Epithelial cell of esophagus (primary cell): ENCODE measurements at places on chromosomes 4 and X.
A peak's percentile ranks its signal among the peaks of the same experiment; 100 is the strongest.

- DNase-seq = no peak
These were observed 236.5 kb downstream of the CBR4 start for GRCh38 chr4:168773388-168774195.

DNA sequence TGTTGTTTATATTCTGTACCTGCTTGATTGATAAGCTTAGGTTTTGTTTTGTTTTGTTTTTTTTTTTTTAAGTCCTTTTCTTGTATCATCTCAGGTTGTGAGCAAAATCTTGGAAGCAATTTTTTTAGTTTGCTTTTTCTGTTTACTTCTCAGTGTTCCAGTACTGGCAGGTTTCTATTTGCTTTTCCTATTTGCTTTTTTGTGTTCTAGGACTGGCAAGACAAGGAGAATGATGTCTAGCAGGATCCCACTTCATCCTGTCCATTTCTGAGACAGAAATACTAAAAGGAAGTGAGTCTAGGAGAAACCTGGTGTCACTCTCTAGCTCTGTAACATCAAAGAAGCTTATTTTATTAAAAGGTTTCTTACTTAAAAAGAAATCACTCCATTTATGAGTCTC, 15.6 kb downstream of the CXCL13 start:
- no peak for DNase-seq

DNA sequence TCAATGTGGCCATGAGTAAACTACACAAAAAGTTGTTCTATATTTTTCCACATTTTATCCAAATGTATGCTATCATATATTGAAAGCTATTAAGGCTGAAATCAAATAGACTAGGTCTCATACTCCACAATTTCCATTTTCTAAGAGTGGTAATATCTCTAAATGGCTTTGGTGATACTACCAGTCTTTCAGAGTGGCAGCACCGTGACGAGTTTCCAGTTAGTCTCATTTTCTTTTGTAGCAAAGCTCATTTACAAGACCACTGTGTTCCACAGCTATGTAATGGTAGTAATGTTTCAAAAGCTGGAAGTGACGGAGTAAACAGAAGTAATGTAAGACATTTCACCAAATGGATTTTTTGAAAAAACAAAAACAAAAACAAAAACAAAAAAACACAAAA, 228.2 kb downstream of the PPP3CA start:
- no peak for DNase-seq

DNA sequence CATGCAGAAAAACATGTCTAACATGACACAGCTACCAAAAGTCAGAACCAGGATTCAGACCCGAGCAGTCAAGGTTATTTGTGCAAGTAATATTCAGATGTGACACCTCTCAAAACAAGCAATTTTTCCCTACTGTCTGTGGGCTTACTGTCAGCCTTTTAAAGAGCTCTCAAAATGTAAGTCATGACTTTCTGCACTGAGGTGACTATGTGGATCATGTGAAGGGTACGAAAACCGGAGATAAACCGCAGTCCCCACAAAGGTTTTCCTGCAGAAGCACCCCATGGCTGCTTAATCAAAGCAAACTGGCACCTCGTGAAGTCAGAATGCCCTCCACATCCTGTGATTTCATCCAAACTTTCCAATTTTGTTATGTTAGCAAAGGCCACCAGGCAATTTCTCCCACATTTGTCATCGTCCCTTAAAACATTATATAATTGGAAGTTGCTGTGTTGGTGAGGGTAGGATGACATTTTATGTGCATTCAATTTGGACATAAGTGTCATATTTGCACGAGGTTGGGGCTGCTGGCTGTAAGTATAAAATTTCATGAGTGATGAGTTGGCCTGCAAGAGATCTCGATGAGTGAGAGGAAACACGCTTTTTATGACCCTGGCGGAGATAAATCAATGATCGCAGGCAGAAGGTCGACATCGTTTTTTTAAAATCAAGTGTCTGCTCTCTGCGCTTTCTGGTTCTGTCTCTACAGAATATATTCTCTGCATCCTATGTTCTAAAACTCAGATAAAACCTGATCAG, 161.2 kb downstream of the STK32B start:
- DNase-seq = no peak

GRCh38 chr4:150379454-150379853, 202.5 kb upstream of the MAB21L2 start:
- DNase-seq = peak; percentile 18

DNA sequence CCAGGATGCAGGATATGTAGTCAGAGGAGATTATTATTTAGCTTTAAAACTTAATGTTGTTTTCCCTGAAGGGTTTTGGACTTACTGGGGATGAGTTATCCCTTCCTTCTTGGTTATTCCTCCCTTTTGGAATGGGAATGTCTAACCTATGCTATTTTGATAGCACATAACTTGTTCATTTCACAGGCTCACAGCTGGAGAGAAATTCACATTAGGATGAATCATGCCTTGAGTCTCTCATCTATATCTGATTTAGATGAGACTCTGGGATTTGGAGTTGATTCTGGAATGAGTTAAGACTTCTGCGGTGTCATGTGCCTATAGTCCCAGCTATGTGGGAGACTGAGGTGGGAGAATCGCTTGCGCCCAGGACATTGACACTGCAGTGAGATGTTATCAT, 81.1 kb downstream of the ATP11C start:
- no peak for DNase-seq

GRCh38 chrX:20378233-20378920, 111.7 kb upstream of the RPS6KA3 start:
- peak; percentile 86 for DNase-seq

- peak; percentile 1 for DNase-seq
These were observed 808 bp downstream of the THAP6 start for GRCh38 chr4:75514949-75515612.

DNA sequence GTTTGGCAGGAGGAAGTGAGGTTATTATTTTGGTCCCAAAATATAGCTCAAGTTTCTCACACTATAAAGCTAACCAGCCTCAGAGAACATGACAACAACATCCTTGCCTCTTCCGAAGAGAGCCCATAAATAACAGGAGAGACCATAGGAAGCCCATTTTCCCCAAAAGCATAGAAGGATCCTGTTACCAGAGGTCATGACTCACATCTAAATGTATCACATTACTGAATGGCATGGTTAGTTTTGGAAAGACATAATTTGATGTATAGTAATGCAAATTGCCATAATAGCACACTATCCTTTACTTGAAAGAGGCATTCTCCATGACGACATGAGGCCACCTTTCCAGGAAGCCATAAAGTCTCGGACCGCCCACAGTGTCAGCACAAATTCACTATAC, 238.8 kb upstream of the GRIA3 start:
- no peak for DNase-seq

GRCh38 chrX:8728932-8729535, 2.9 kb downstream of the ANOS1 start:
- DNase-seq = no peak

GRCh38 chrX:104325213-104325585, 70.5 kb upstream of the ESX1 start:
- DNase-seq = peak; percentile 73

- peak; percentile 53 for DNase-seq
These were observed 597.2 kb downstream of the GALNTL6 start for GRCh38 chr4:172410363-172410762.

DNA sequence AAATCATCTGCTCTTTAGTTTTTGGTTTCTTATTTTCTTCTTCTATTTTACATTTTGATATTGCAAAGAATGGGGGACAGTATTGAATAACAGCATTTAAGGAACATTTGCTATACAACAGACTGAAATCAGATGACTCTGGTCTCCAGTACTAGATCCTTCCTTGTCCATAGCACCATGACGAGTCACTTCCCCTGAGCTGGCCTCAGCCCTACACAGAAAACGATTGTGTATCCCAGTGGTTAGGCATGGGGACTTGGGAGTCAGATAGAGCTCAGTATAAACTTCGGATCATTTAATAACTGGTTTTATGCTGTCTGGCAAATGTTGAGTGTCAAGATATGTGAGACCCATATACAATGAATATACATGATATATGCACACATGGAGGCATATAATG, 44.7 kb upstream of the BEX4 start:
- DNase-seq = peak; percentile 43

DNA sequence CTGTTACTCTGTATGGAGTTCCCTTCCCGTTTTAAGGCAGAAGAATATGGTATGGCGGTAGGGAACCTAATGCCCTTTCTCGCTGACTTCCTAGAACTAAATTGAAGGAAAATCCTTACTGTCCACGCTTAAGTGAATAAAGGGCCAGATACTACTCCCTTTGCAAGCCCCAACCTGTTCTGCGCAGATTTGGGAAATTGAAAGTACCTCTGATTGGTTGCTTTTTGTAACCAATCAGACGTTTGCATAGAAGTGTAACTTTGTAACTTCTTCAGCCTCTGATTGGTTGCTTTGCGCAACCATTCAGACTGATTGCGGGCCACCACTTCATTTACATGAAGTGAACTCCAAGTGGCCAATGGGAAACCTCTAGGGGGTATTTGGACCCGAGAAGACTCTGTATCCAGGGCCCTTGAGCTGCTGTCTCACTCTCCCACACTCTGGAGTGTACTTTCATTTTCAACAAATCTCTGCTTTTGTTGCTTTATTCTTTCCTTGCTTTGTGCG, 1.2 kb upstream of the TMEM33 start:
- no peak for DNase-seq

DNA sequence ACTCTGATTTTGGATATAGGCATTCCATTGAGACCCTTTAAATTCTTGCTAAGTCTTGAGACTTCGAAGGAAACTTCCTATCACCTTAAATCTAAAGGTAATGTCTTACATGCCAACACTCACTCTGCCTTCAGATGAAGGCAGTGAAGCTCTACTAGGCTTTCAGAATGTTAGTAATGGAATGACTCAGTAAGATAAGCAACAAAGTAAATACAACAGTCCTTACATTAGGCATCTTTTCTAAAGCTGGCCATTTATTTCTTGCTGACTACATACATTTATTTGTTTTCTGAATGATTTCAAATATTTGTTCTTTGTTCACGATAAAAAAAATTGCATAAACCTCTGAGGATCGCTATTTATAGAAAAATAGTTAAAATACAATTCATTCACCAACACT, 43.5 kb downstream of the ASIC5 start:
- peak; percentile 61 for DNase-seq

- DNase-seq = peak; percentile 14
These were observed 498 bp downstream of the RBMX start for GRCh38 chrX:136880003-136880451.

- DNase-seq = no peak
These were observed 120.2 kb upstream of the WDFY3 start for GRCh38 chr4:85086721-85087120.

GRCh38 chrX:53595266-53595810, 91.2 kb downstream of the HUWE1 start:
- no peak for DNase-seq

GRCh38 chrX:16207634-16208033, 40.4 kb downstream of the MAGEB17 start:
- DNase-seq = no peak

DNA sequence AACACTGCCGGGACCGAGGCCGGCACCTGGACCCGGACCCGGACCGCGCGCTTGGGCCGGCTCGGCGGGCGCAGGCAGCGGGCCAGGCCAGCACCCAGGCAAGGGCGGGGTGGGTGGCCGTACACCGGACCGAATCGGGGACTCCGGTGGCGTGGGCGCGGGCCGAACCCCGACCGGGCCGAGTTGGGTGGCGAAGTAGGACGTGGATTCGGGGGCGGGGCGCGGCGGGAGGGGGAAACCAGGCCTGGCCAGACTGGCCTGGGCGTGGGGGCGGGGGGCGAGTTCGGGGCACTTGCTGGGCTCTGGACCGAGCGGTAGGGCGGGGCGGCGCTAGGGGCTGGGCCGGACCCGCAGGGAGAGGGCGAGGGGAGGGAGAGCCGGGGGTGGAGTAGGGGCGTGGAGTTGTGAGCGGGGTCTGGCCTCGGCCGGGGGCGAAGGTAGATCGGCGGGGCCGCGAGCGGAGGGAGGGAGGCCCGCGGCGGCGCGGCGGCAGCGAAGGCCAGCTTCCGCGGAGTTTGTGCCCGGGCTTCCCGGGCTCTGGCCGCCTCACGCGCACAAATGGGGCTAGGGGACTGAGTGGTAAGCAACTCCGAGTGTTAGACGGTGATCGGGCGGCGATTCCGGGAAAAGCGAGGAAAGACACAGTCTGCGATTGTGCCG, 1.8 kb upstream of the BCORL1 start:
- DNase-seq = no peak

DNA sequence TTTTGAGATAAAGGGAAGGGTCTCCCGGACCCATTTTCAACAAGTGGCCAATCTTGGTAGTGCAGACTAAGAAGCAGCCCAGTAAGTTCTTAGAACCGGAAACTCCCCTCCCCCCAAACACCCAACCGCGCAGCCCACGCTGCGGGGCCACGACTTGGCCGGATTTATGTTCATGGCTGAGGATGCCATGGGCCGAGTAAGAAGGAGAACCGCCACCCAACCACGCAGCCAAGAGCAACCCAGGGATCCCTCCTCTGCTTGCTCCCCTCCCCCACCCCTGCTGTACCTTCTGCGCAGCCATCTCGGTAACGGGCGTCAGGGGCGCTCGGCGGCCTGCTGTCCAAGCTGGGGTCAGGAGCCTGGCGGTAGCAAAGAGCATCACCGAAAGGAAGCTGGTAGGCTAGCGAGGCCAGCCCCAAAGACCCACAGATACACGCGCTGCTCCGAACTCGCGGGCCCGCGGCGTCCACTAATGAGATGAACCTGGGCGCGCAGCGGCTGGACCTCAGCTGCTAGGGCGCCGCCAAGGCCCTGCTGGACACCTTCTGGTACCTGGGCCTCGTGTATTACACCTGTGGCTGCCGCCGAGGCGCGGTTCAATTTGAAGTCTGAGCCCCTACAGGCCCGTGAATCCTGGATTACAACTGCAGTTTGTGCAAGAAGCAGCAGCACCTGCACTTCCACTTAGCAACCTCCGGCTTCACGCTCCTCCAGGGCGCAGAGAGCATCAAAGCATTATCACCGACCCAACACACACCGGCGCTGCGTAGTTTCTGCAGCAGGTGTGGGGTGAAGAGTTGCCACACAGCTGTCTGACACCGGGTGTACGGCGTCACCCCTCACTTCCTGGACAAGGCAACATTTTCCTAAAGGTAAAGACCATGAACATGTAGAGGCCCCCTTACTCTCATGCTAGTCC, 63.4 kb downstream of the NUDT10 start:
- DNase-seq = peak; percentile 0

GRCh38 chr4:21885241-21885640, 63.3 kb downstream of the KCNIP4 start:
- DNase-seq = no peak

- DNase-seq = no peak
These were observed 200.0 kb downstream of the LARP7 start for GRCh38 chr4:112836895-112837294.

DNA sequence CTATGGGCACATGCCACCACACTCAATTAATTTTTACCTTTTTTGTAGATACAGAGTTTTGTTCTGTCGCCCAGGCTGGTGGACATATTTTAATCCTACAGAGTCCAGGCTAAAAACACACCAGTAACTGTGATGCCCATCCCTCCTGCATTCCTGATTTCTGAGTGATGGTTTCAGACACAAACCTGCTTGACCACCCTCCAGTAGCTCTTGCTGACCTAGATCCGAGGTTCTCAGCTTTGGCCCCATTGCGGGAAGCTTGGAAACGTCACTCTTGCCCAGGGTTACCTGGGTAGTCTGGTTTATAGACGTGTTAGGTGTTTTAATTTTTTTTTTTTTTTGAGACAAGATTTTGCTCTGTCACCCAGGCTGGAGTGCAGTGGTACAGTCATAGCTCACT, 7.5 kb downstream of the CD99 start:
- peak; percentile 92 for DNase-seq
